ENCODE measurements at places on chromosomes 5 and 9. TPM values are rescaled to one million over a fixed set of nuclear protein-coding genes. Genes with fewer than 3 reads are reported as not detected.

DNA sequence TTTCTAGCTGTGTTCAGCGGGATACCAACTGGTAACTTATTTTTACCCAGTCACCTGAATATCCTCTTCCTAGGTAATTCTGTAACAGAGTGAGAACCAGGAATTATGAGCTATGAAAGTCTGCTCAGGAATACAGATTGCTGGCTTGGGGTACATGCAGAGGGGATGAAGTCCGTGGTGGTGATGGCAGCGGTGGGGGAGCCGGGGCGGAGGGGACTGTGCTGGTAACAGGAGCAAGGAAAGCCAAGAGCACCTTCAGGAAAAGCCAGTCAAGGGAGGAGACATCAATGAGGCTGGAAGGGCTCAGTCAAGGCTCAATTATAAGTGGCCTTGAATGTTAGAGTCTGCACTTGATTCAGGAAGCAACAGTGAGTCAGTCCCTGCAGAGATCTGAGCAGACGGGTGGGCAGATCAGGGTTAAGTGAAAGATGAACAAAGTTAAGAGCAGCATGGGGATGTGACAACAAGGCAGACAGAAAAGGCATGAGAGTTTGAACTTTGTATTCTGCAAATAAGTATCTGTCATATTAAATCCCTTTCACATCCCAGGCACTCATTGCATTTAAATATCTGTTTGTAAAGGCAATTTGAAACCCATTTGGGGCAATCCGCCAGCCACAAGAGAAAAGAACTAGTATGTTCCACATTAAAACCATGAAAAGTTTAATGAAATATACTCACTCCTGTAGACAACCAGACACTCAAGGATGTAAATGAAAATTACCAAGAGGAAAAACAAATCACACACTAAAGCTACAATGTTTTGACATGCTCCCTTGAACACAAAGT is 101.2 kb downstream of the TTC39B start:
- DNase-seq, result no peak

The PCDHAC2 gene
- 0.32 TPM for total RNA-seq

The CCL27 gene
- total RNA-seq, result not detected

DNA sequence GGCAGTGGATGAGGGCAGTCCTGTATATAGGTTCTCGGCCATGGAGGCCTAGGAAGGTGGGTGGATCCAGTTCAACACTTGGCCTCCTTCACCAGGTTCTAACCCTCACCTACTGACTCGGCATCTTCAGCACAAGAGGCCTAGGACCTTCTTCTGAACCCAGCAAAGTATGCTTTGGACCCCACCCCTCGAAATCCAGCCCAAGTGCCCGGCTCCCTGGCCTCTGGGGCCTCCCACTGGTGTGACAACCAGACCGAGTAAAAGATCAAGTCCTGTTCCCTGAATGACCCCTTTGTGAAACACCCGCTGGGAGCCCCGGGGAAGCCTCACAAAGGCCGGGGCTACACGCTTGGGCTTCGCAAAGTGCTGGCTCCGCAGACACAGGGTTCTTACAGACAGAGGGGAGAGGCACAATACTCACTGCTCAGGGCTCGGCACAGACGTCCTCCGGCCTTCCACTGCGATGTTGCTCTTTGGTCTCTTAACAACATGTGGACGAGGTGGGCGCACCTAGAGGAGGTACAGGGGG is 47.0 kb downstream of the CRB2 start:
- DNase-seq, result no peak

- peak; percentile 78 for DNase-seq
These were observed 30.7 kb downstream of the LHX2 start for GRCh38 chr9:124042201-124042721.

The GNAQ gene
- 69.4 TPM for total RNA-seq

GRCh38 chr5:151509231-151509630 is 61.8 kb downstream of the SLC36A1 start:
- DNase-seq, result no peak

GRCh38 chr5:134227259-134227658 is 1.4 kb upstream of the PPP2CA start:
- no peak for DNase-seq

The CCDC192 gene
- total RNA-seq, result not detected

GRCh38 chr9:135258461-135258860 is 171.0 kb downstream of the OLFM1 start:
- DNase-seq, result no peak

- DNase-seq, result peak; percentile 65
These were observed 43.7 kb downstream of the STK10 start for GRCh38 chr5:172144291-172144815.

DNA sequence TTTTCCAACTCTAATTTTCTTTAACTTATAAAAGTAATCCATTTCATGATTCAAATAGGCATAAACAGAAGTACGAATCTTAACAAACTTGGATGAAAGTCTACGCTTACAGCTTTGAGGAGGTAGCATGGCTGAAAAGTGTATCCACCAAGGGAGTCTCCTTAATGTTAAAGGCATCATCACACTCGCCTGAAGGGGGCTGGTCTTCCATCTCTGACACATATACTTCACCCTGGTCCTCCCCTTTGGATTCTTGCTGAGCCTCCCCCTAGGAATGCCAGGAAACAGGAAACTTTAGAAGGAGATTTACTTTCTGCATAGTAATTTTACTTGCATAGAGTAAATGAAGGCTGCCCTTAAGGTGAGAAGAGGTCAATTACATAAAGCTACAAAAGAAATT is 10.3 kb upstream of the NME5 start:
- DNase-seq, result no peak

GRCh38 chr9:131747352-131747751 is 7.5 kb upstream of the RAPGEF1 start:
- DNase-seq, result no peak

The APBA1 gene
- total RNA-seq, result 9.2 TPM

The FAM153A gene
- 3.4 TPM for total RNA-seq

DNA sequence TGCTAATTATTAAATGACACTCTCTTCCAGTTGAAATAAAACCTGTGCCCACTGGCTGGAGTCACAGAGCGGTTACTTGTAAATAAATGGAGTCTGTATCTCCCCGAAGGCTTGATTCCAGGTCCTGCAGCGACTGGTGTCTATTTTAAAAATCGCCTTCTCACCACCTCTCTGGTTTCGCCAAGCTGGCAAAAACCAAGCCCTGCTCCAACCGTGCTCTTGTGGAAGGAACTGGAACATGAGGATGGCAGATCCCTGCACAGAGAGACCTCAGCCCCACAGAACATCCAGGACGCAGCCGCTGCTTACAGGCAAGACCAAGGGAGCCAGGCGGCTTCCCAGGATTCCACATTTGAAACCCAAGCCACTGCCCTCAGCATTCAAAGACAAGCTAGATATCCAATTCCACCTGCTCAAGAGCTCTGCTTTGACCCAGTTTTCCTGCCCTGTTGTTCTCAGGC is 15.0 kb downstream of the SEMA4D start:
- peak; percentile 22 for DNase-seq

DNA sequence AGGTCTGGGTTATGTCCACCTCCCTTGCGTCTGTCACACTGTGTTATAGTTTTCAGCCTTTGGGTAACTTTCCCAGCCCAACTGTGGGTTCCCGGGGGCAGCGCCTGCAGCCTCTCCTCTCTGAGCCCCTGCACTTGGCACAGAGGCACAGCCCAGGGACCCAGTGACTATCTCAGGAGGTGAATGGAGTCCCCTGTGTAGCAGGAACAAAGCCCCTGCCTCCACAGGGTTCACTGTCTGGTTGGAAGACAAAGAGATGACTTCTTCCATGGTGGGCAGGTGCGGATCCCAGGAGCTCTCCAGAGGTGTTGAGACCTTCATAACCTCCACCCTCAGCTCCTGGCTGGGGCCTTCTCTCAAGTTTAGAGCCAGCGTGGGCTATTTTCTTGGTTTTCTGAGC is 156.9 kb downstream of the C9orf50 start:
- DNase-seq, result no peak

DNA sequence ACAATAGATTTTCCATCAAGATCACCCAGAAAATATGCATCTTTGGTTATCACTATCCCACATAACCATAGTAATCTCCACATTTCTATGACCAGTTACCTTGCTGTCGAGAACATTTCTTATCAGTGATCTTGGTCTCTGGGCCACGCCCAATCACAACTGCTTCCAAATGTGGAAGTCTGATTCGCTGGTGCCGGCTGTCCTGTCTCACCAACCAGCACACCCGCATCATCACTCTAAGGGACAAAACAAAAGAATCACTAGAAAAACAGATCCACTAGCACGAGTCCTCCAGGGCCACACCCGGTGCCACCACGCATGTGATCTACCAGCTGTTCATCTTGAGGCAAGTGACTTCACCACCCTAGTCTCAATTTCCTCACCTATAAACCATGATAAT is 11.8 kb downstream of the APTX start:
- DNase-seq, result no peak

DNA sequence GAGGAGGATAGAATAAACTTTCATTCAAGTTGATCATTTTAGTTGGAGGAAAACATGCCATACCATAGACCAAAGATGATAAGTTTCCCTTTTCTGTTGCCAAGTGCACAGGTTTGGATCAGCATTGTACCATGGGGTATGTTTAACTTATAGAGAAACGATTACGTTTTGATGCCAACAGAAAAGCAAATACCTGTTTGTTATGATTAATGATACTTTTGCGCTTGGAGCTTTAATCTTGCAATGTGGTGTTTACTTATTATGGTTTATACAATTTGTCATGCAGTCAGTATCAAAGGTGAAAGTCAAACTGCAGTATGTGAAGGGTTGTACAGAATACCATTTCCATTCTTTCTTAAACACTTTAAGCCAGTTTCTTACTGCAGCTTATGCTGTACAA is 13.2 kb upstream of the ARHGEF28 start:
- no peak for DNase-seq

The SPRY4 gene
- total RNA-seq, result 12.5 TPM
